ENCODE measurements at places on chromosomes 5 and 9. TPM values are rescaled to one million over a fixed set of nuclear protein-coding genes. Genes with fewer than 3 reads are reported as not detected.

TMC1 gene
- 0.68 TPM for total RNA-seq

ANKRD18B gene
- total RNA-seq, result not detected

CCDC192 gene
- not detected for total RNA-seq

HTR1A gene
- total RNA-seq, result not detected

CDC25C gene
- total RNA-seq, result 2.3 TPM

C7 gene
- 15.8 TPM for total RNA-seq

PLPPR1 gene
- not detected for total RNA-seq

P4HA2 gene
- total RNA-seq, result 256 TPM

GFPT2 gene
- total RNA-seq, result 57.2 TPM

BARHL1 gene
- total RNA-seq, result not detected

LECT2 gene
- total RNA-seq, result not detected

SEMA5A gene
- total RNA-seq, result 69.7 TPM

C6 gene
- total RNA-seq, result 0.59 TPM

COQ4 gene
- total RNA-seq, result 23.2 TPM

C5orf52 gene
- total RNA-seq, result not detected

PRELID2 gene
- 15.6 TPM for total RNA-seq

SH3RF2 gene
- 0.59 TPM for total RNA-seq

FOXD4L5 gene
- 0.08 TPM for total RNA-seq

C9orf85 gene
- total RNA-seq, result 11.7 TPM

SPAAR gene
- 0.12 TPM for total RNA-seq

F2RL1 gene
- 26.8 TPM for total RNA-seq

NME5 gene
- 2.1 TPM for total RNA-seq

TAF1L gene
- not detected for total RNA-seq

LTC4S gene
- total RNA-seq, result 1.3 TPM

SLC22A4 gene
- 1.5 TPM for total RNA-seq

PCDHGB1 gene
- 2.4 TPM for total RNA-seq

IQGAP2 gene
- total RNA-seq, result 1.2 TPM

POU5F2 gene
- total RNA-seq, result 0.45 TPM

C8G gene
- total RNA-seq, result not detected

NIM1K gene
- total RNA-seq, result 0.15 TPM

SAXO1 gene
- total RNA-seq, result 0.08 TPM

ENTREP1 gene
- 0.23 TPM for total RNA-seq

PCDHA1 gene
- total RNA-seq, result not detected

PPIC gene
- total RNA-seq, result 131 TPM

EFCAB9 gene
- total RNA-seq, result not detected

ZBTB6 gene
- 4.8 TPM for total RNA-seq

MCC gene
- 96.2 TPM for total RNA-seq

NRG2 gene
- 1.6 TPM for total RNA-seq

UNC13B gene
- total RNA-seq, result 22.3 TPM

GRM6 gene
- not detected for total RNA-seq

SPINK7 gene
- total RNA-seq, result not detected

MLANA gene
- total RNA-seq, result not detected

FAM81B gene
- total RNA-seq, result not detected

NFIB gene
- total RNA-seq, result 24.0 TPM

EGFLAM gene
- 2.1 TPM for total RNA-seq

CKMT2 gene
- total RNA-seq, result 12.8 TPM

TLR4 gene
- total RNA-seq, result 83.6 TPM

GCNT4 gene
- total RNA-seq, result 2.7 TPM

SLC4A9 gene
- total RNA-seq, result not detected

SLC6A19 gene
- total RNA-seq, result not detected

EGR1 gene
- total RNA-seq, result 0.94 TPM

PCDHB5 gene
- total RNA-seq, result 2.3 TPM

TMEM171 gene
- total RNA-seq, result 5.1 TPM

DDX4 gene
- total RNA-seq, result not detected

ST8SIA4 gene
- total RNA-seq, result 0.15 TPM

PCDHA10 gene
- total RNA-seq, result 1.4 TPM

TLX3 gene
- not detected for total RNA-seq

ZFP2 gene
- 0.60 TPM for total RNA-seq

HTR4 gene
- total RNA-seq, result 0.08 TPM

Data from smooth muscle cell of the coronary artery (primary cell).